ENCODE measurements at places on chromosomes 12 and 14. TPM values are rescaled to one million over a fixed set of nuclear protein-coding genes. Genes with fewer than 3 reads are reported as not detected.
A peak's percentile ranks its signal among the peaks of the same experiment; 100 is the strongest.

- no peaks in the 10 kb centered on the region for H3K36me3 ChIP-seq
- no peaks in the 10 kb centered on the region for H3K27me3 ChIP-seq
- DNase-seq = no peak
- H3K4me1 ChIP-seq = no peaks in the 10 kb centered on the region
Observed at GRCh38 chr14:45705940-45706534, 453.0 kb upstream of the MIS18BP1 start.

GRCh38 chr12:107983756-107984472, 145.2 kb upstream of the WSCD2 start:
- H3K4me3 ChIP-seq = no peak overlapping the region
- H3K27ac ChIP-seq = no peak overlapping the region
- no peak for DNase-seq
- H3K27me3 ChIP-seq = no peaks in the 10 kb centered on the region
- no peaks in the 10 kb centered on the region for H3K36me3 ChIP-seq

- no peak overlapping the region for H3K27ac ChIP-seq
- no peaks in the 10 kb centered on the region for H3K36me3 ChIP-seq
- no peaks in the 10 kb centered on the region for H3K27me3 ChIP-seq
- H3K4me1 ChIP-seq = peaks cover under 1% of the 10 kb centered on the region
- no peak for DNase-seq
Observed at GRCh38 chr12:64824130-64824499, 332 bp upstream of the TBC1D30 start.

DNA sequence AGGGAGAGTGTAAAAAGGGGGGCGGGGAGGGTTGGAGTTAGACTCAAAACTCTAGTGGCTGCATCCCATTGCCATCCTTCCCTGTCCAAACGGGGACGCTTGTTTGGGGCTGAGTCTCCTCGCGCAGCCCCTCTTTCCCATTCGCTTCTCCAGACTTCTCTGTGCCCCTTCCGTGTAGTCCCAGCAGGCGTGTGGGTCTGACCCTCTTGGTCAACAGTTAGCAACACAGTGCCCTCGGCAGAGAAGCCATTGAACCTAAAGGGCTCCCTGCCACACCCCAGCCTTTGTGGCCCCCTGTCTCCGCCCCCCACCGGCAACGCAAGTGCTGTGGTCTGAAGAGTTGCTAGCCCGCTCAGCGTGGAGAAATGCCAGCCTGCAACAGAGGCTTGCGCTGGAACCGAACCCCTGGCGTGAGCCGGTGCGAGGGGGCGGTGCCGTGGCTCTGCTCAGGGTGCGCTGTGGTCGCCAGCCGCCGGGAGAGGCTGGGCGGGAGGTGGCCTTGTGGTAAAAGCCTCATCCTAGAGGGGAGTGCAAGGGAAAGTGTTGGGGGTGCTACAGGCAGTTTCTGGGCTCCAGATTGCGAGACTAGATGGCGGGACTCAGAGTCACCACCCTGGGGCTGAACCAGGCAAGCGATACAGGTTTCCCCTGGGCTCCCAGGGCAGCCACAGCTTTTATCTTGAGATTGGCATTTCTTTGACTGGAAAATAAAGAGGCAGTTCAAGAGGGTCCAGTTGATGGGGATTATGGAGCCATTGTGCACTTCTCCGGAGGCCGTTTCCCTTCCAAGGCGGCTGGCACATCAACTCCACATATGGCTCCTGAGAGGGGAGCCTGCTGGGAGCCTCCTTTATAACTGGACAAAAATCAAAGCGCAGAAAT, 2.1 kb downstream of the PLXNC1 start:
- no peaks in the 10 kb centered on the region for H3K27me3 ChIP-seq
- no peaks in the 10 kb centered on the region for H3K36me3 ChIP-seq
- DNase-seq = peak; percentile 47
- peak overlapping the region; percentile 47 for H3K27ac ChIP-seq

DNA sequence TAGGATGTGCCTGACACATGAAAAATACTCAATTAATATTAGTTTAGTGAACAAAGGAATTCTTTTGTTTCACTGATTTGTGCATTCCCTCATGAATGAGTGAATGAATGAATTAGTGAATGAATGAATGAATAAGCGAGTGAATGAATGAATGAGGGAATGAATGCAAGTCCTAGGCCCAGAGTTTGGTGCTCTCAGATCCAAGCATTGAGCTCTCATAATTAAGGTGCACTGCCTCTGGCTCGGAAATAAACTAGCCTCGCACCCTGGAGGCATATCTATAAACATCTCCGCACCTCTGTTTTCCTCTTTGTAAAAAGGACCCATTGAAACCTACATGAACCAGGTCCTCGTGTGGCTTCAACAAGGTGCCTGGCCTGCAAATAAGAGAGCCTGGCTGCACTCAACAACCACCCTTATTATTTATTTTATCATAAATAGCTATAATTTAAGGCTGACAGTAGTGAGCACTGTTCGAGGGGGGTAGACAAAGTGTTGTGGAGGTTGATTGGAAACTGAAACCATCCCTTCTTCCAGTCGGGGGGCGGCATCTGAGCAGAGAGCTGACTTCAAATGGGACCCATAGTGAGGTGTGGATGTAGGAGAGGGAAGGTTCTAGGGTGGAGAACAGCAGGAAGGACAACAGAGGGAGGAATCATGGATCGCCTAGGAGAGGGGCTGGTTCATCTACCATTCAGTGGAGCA, 316.8 kb downstream of the BCL11B start:
- DNase-seq = no peak
- H3K27me3 ChIP-seq = no peaks in the 10 kb centered on the region
- H3K27ac ChIP-seq = no peak overlapping the region
- no peaks in the 10 kb centered on the region for H3K4me1 ChIP-seq
- no peaks in the 10 kb centered on the region for H3K36me3 ChIP-seq
- no peak overlapping the region for H3K4me3 ChIP-seq

DNA sequence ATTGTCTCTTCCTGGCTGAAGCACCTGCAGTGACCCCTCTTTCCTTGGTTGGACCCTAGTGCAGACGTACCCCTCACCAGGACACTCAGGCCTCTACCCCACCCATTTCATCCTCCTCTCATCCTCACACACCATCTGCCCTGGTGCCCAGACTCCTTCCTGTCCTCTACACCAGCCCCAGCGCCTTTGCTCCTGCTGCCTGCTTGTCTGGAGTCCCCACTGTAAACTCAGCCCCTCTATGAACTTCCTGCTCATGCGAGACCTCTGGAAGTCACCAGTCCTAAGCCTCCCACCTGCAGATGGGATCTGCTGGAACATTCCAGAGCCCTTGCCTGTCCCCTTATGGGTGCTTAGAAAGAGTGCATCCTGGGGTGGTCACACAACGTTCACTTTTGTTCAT, 242.5 kb downstream of the ADGRD1 start:
- no peaks in the 10 kb centered on the region for H3K4me1 ChIP-seq
- H3K36me3 ChIP-seq = no peaks in the 10 kb centered on the region
- DNase-seq = no peak
- no peak overlapping the region for H3K27ac ChIP-seq

- peak overlapping the region; percentile 75 for H3K27ac ChIP-seq
- H3K4me3 ChIP-seq = peak overlapping the region; percentile 95
- DNase-seq = no peak
- peaks cover 14% of the 10 kb centered on the region for H3K4me1 ChIP-seq
- H3K36me3 ChIP-seq = no peaks in the 10 kb centered on the region
- H3K27me3 ChIP-seq = no peaks in the 10 kb centered on the region
Observed at GRCh38 chr14:70907996-70908934, 1.0 kb downstream of the PCNX1 start.

DNA sequence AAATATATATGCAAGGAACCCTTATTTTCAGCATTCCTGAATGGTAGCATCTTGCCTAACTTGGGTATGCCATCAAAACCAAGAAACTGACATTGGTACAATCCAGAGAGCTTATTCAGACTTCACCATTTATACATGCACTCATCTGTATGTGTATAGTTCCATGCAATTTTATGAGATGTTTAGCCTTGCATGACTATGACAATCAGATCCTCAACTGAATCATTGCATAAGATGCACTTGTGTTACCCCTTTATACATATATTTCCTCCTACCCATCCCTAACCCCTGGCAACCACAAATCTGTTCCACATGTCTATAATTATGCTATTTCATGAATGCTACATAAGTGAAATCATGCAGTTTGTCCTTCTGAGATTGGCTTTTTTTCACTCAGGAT, 37.0 kb upstream of the PPFIBP1 start:
- H3K27me3 ChIP-seq = no peaks in the 10 kb centered on the region
- H3K4me3 ChIP-seq = no peak overlapping the region
- no peaks in the 10 kb centered on the region for H3K36me3 ChIP-seq
- H3K4me1 ChIP-seq = no peaks in the 10 kb centered on the region
- no peak overlapping the region for H3K27ac ChIP-seq
- DNase-seq = no peak

Gene GLT8D2
- total RNA-seq = not detected
